ENCODE measurements at places on chromosomes 5 and 9. TPM values are rescaled to one million over a fixed set of nuclear protein-coding genes. Genes with fewer than 3 reads are reported as not detected.

- H3K36me3 ChIP-seq, result no peaks in the 10 kb centered on the region
- no peak overlapping the region for H3K27ac ChIP-seq
- no peak for DNase-seq
- no peaks in the 10 kb centered on the region for H3K27me3 ChIP-seq
- no peaks in the 10 kb centered on the region for H3K4me1 ChIP-seq
- H3K4me3 ChIP-seq, result no peak overlapping the region
These were observed 16.8 kb downstream of the C9orf57 start for GRCh38 chr9:72043576-72043975.

The GAS1 gene
- 111 TPM for total RNA-seq

GRCh38 chr5:108101130-108101529 lies 280.8 kb downstream of the FBXL17 start:
- no peaks in the 10 kb centered on the region for H3K36me3 ChIP-seq
- no peak overlapping the region for H3K4me3 ChIP-seq
- no peaks in the 10 kb centered on the region for H3K4me1 ChIP-seq
- no peaks in the 10 kb centered on the region for H3K27me3 ChIP-seq
- H3K27ac ChIP-seq, result no peak overlapping the region

The SMIM27 gene
- total RNA-seq, result 6.7 TPM

All from aorta (tissue), 5 donors.